ENCODE measurements at places on chromosomes 1 and 21. TPM values are rescaled to one million over a fixed set of nuclear protein-coding genes. Genes with fewer than 3 reads are reported as not detected.

The PCNX2 gene
- polyA plus RNA-seq = 15.4 TPM

The PBX1 gene
- 11.0 TPM for polyA plus RNA-seq

The FCRL4 gene
- polyA plus RNA-seq = 0.15 TPM

GRCh38 chr1:59266927-59267293 is 30.0 kb upstream of the FGGY start:
- no peak for DNase-seq

- DNase-seq = no peak
Observed at GRCh38 chr1:109114342-109114674, 393 bp downstream of the ELAPOR1 start.
